ENCODE measurements at places on chromosomes 11 and 22.

DNA sequence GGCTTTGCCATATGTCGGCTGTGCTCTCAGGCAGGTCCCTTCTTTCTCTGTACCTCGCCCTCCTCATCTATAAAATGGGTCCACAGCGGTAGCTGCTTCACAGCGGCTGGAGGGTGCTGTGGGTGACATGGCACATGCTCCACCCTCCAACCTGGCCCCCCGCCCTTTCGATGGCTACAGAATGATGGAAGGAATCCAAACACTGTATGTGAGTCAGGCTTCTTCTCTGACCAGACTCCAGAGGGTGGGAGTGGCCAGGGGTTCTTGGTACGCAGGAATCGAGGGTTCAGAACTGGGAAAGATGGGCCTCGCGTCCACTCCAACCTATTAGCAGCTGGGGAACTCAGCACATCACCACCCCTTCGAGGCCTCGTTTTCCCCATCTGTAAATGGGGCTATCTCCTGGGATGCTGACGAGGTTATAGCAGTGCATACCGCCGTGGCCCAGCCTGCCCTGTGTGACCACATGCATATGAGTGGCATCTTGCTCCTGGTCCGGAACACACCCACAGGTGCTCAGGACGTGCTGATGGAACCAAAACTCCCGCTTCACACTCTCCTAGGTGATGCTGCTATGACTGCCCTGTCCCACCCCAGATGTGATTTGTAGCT, 26.4 kb downstream of the MN1 start:
- DNase-seq: no peak

GRCh38 chr22:24516301-24516737, 21.2 kb downstream of the UPB1 start:
- DNase-seq: peak; percentile 67

DNA sequence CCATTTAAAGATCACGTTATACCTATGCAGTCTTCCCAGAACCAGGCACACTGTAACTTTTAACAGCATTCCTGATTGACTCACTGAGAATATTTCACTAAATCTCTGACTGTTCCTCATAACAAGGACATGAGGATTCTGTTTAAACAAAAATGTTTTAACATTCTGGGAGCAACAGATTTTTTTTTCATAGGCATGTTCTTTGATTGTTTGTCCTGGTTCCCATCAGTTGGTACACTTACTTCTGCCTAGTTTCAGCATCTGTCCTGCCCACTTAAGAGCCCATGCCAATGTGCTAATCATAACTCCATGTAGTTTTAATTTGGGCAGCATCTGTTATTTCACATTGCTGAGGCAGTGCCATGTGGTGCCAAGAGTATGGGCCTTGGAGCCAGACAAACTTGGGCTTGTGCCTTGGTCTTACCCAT, 138.5 kb upstream of the CTSC start:
- DNase-seq: no peak

DNA sequence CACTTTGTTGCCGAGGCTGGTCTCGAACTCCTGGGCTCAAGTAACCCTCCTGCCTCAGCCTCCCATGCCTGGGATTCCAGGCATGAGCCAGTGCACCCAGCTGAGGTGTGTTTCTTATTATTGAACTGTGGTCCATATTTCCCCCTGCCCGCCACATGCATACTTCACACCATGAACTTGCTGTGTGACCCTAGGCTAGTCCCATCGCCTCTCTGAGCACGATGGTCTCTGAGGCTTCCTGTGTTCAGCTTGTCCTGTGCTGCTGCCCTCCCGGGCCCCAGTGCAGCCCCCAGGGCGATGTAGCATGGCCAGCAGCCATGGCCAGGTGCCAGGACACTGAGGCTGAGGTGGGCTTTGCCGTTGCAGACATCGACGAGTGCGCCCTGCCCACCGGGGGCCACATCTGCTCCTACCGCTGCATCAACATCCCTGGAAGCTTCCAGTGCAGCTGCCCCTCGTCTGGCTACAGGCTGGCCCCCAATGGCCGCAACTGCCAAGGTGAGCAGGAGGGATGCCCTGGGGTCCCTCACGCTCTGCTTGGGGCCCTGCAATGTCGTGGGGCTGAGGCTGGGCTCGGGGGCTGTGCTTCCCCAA, 45.7 kb downstream of the FBLN1 start:
- no peak for DNase-seq

DNA sequence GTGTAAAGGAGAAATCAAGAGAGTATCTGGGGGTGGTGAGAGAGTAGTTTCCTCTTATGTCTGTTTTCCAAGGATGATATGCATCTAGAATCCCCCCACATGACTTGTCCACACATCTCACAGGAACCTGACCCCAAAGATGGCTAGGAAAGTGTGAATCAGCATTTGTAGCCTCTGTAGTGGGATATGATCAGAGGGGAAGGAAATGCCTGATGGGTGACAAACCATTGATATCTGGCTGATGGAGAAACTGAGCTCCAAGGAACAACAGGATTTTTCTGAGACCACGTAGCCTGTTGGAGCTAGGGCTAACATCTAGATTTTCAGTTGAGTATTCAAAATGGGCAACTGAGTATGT, 369.4 kb downstream of the DDX10 start:
- DNase-seq: peak; percentile 24

- no peak for DNase-seq
These were observed 15.5 kb upstream of the RASD2 start for GRCh38 chr22:35524966-35525686.

DNA sequence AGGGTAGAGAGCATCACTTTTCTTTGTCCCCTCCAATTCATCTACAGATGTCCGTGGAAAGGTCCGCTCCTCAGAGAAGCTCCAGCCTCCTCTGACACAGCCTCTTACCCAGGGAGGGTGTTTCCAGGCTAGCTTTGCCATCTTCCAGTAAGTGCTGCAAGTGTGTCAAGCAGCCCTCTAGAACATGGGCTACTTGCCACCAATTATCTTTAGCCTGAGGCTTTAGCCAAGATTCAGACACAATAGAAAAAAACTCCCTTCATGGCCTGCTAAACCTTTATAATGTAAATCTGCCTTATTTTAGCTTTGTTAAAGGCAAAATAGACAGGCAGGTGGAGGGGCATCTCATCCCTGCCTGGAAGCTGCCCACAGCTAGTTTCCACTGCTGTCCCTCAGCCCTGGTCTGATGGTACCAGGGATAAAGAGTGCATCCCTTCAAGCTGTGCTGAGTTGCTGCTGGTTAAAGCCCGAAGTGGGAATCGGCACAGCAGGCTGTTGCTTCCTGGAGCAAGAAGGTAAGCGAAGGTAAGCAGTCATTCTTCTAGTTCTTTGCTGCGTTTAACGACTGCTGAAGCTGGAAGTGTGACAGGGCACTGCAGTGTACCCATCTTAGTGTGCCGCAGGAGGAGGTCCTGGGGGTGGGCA, 190.1 kb upstream of the E2F8 start:
- DNase-seq: no peak

DNA sequence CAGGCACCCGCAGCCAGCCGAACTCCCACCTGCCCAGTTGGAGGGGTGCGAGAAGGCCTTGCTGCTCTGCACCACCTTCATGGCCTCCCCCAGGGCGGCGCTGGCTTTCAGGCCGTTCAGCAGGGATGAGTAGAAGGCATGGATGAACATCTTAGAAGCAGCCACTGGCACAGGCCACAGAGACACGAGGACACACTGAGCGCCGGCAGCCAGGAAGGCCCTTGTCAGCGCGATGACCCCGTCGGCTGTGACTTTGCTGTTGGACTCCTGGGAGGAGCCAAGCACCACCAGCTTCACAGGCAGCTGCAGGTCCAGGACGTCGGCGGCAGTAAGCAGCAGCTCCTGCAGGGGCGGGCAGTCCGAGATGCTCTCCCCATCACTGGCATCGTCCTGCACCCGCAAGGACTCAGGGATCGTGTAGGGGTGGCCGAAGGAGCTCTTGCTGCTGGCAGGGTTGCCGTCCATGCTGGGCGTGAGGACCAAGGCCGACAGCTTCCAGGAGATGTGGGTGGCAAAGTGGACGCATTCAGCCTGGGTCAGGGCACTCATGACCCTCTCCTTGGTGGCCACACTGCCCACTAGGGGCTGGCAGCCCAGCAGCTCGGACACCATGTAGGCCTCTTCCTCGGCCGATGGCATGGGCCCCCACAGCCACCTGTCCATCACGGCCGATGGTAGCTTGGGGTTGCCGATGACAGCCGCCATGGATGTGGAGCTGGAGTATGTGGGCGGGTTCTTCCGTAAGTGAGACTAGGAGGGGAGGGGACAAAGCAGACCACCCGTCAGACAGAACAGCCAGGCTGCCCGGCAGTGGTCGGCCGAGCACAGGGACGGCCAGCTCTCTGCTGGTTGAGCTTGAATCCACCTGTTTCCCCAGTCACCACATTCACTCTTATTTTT, 79.7 kb upstream of the PITPNB start:
- DNase-seq: no peak

DNA sequence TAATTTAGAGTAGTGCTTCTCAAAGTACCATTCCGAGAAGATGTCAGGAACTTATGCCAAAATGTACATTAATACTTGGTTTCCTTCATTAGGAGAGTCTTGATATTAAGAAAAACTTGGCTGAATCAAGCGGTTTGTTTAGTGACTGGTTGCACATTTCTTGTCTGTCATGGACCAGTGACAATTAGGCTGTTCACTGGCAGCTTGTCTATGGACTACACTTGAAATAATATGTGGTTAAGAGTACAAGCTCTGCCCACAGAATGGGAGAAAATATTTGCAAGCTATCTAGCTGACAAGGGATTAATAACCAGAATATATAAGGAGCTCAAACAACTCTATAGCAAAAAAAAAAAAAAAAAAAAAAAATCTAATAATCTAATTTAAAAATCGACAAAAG, 24.6 kb downstream of the COA4 start:
- DNase-seq: no peak

GRCh38 chr11:100575860-100576717, 111.0 kb upstream of the ARHGAP42 start:
- DNase-seq: peak; percentile 80

DNA sequence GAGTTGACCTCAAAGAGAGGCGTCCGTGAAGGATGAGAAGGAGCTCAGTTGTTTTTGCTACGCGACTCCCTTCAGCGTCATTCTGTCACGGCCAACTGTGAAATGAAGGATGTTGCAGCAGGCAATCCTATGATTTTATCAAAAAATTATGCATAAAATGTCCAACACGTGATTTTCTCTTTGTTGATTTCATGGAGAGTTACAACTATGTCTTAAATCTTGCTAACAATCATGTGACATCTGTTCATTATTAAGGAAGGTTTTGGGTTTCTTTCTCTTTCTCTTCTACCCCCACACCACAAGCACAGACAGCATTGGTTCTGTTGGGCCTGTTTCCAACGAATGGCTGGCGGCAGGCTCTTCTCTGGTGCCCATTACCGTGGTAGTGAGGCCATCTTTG, 3.7 kb downstream of the KRTAP5-4 start:
- DNase-seq: no peak

DNA sequence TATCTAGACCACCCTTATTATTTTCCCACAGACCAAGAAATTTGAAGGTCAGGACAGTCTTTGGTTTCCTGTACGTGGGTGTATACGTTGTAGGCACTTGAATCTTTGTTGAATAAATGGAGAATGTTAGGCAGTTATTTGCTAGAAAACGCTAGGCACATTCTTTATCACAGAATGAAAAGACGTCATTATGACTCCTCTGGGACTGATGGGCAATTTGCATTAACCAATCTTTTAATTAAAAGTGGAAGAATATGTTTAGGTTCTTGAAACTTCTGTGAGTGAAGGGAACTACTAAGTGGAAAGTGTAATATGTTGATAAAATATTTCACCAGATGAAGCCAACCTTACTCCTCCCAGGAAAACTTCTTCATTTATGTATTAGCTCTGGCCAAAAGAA, 5.7 kb downstream of the CAT start:
- no peak for DNase-seq

GRCh38 chr22:35425971-35426800, 26.2 kb downstream of the MCM5 start:
- no peak for DNase-seq

GRCh38 chr22:25090225-25090890, 109.3 kb upstream of the CRYBB3 start:
- no peak for DNase-seq

GRCh38 chr11:121309688-121310087, 17.1 kb downstream of the SC5D start:
- DNase-seq: no peak

GRCh38 chr22:35977136-35977535, 51.5 kb downstream of the RBFOX2 start:
- no peak for DNase-seq

DNA sequence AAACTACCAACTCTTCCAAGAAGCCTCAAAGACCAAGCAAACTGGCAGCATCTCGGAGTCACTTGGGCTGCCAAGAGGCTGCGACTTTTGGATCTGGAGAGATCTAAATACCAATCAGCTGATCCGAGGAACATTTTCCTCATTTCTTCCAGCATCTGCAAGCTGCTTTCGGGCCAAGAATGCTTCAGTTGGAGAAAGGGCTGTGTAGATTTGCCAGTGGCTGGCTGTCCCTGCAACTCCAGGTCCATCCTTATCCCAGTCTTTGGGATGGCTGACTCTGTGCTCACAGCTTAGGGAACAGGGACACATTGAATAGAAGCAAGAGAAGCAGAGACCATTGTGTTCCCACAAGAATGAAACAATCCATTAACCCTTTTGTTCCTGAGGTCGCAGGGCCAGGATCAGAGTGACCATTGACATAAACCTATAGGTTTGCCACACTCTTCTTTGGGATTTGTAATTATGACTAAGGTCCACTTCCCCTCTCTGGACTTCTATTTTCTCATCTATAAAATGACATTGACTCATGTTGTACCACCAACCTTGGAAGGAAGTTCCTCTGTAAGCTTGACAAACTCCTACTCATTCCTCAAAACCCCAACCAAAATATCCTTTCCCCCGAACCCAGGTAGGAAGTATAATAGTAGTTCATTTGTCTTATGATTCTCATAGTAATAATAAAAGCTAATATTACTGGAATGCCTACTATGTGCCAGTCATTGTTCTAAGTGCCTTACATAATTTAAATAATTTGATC, 340.8 kb downstream of the MN1 start:
- DNase-seq: no peak

GRCh38 chr11:6052374-6052773, 21.8 kb upstream of the OR56A1 start:
- no peak for DNase-seq

DNA sequence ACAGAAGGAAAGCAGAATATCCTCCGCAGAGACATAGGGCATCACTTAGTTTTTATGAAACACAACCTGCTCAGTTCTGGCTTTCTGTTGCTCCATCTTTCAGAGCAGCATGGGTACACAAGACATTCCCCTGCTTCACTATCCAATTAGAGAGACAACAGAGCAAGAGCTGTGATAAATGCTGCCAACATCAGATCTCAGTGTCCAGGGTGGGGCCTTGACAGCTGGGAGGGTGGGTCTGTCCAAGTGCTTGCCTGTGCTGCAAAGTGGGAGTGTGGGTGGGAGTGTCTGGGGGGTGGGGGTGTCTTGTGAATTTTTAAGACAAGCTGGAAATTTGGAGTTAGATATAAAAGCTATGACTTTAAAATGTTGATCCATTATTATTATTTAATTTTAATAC, 369.6 kb downstream of the TENM4 start:
- DNase-seq: no peak

Data from HS-5 (cell line).